ENCODE measurements at places on chromosomes 5 and 9.
A peak's percentile ranks its signal among the peaks of the same experiment; 100 is the strongest.

DNA sequence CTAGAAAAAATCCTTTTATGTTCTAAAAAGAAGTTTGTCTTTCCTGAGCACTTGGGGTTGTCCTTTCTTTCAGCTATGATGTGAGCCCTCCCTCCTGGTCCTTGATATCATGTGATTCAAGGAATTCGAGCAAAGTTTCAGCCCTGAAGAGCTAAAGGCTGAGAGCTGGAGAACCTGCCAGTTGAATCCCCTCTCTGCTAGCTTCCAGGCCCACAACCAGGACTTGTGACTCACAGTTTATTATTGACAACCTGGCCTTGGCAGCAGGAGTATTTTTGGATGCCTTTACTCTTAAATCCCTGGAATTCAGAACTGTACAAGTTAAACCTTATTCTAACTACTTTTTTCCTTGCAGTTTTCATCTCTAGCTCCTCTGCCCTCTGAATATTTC, 182.8 kb downstream of the SPOCK1 start:
- no peak for DNase-seq

GRCh38 chr9:87910821-87911220, 6.9 kb upstream of the SPATA31C1 start:
- DNase-seq, result no peak

- no peak for DNase-seq
Measured at GRCh38 chr5:140633021-140633471, at the start of gene CD14. Gene CD14 (minus strand): TSS chr5:140633175. CDS start chr5:140633071, 104 bp downstream.

DNA sequence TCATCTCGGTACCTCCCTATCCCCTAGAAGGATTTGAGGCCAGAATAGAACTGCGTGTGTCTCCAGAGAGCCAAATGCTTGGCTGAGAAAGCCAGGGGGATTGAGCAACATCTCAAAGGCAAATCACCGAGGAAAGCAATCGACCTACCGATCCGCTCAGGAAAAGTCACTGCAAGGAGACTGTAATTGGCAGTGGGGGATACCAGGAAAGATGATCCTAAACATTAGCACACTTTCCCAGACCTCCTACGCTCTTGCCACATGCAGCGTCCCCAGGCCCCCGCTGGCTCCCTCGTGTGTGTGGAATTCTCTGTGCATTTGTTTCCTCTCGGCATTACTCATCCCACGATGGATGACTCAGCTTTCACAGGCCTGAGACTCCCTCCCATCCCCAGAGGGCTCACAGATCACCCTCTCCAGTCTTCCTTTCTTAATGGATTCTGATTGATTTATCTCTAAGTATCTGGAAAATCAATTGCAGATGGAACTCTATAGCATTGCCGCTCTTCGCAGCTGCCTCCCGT, 82.2 kb upstream of the ICE1 start:
- DNase-seq, result peak; percentile 52

DNA sequence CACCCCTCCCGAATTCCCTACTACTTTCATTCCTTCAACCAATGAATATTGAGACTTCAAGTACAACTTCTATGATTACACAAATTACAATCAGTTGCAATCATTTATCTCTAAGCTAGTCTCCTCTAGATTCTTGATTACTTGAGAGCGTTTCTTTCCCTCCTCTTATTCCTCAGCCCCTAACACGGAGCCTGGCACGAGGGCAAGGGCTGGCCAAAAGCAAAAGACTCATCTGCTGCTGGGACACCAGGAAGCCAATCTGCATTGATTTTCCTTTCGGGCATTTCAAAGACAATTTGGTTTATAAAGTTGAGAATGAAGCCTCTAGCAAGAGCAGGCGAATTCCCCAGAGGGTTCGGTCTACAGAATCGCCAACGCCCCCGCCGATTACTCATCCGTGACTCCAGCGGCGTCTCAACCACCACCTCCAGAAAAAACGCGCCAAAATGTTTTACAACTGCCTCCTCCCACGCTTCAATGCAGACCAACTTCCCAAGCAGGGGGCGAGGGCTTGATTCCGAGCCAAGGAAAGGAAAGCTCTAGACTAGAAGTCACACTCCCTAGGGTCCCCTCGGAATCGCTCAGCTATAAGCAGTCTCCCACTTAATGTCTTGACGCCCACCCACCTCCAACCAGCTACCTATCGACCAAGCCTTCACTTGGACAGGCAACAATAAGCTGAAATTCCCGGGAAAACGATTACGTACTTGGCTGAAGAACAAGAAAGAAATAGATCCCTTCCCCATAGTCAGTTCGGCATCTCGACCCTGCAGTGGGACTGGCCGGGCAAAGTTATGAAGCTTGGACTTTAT, 1.5 kb downstream of the PCSK1 start:
- DNase-seq, result no peak

DNA sequence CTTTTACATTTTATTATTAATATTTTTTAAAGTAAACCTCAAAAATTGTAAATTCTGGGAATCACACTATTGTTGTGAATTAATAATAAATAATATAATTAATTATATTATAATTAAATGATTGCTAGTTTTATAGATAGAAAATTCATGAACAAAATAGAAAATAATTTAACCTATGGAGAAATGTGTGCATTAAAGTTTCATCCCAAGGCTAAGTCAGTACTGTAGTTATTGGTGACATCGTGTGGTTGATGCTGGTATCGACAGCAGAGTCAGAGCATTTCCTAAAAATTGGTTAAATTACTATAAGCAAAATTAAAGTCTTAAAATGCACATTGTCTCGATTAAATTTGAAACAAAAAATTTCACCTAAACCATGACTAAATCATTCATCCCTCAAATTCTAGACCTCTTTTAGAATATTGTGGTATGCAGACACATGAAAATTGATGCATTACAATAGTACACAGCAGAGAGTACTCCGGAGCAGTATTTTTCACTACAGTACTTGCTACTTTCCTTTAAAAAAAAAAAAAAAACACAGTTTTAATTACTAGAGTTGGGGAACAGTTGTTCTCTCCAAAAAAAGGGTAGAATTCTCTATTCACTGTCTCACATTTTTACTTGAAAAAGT, 73.9 kb downstream of the RORB start:
- no peak for DNase-seq

DNA sequence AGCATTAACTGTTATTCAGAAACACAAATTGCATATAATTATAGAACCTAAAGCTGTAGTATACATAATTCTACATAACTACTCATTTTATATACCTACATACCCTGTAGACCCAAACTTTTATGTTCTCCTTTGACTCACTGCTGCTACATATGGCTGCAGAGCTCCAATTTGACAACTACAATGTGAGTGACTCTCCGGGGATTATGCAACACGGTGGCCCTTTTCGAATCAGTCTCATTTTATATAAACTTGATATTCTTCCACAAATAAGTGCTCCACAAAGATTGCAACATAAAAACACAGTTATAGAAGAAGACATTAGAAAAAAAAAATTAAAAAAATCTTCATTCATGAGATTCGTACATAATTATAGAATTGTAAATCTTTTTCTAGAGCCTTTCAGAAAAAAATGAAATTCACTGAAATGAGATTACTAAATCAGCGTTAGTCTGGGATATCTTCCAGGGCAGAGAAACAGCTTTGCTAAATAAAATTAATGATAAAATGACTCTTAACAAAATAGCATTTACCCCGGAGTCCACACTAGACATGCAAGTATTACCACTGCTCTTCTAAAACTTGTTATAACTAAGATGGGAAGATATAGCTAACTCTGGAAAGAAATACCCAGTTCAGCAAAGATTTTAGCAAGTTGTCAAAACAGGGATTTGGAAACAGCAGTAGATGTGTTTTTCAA, 52.6 kb downstream of the SRFBP1 start:
- DNase-seq, result no peak

DNA sequence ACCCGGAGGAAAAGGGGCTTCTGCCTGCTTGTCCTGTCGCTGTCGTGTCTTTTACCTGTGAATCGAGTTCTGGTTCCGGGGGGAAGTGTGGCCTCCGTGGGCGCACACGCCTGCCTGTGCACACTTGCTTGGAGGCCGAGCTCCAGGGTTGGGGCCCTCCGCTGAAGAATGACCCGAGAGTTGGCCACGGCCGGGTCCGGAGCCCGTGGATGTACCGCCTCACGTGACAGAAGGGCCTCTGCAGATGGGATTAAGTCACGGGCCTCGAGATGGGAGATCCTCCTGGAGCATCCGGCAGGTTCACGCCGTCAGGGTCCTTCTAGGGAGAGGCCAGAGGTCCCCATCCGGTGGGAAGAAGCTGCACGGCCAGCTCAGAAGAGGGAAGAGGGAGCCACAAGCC, 81.0 kb downstream of the KCNT1 start:
- DNase-seq, result no peak

DNA sequence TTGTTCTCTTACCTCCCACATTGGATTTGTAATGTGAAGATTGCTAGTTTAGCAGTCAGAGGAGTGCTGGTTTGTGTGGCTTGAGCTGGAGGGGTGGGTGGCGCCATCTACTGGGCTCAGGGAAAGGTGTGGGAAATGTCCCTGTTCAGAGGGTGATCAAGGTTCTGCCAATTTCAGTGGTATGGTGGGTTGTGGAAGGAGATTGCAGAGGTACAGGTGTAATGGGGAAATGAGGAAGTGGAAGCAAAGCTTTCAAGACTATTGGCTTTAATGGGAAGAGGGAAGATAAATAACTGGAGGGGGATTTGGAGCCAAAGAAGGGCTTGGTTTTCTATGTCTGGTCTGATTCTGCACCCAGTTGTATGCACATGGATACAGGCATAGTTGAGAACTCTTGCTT, 76.4 kb downstream of the OSMR start:
- peak; percentile 17 for DNase-seq

- DNase-seq, result peak; percentile 97
Measured at GRCh38 chr5:77491783-77492652, at the start of gene WDR41. Gene WDR41 (minus strand): TSS chr5:77492316. CDS start chr5:77492220, 96 bp downstream.

- no peak for DNase-seq
Measured at GRCh38 chr5:112237456-112237855, 181.6 kb downstream of the EPB41L4A start.

- no peak for DNase-seq
Measured at GRCh38 chr5:40736103-40736875, 19.5 kb downstream of the TTC33 start.

DNA sequence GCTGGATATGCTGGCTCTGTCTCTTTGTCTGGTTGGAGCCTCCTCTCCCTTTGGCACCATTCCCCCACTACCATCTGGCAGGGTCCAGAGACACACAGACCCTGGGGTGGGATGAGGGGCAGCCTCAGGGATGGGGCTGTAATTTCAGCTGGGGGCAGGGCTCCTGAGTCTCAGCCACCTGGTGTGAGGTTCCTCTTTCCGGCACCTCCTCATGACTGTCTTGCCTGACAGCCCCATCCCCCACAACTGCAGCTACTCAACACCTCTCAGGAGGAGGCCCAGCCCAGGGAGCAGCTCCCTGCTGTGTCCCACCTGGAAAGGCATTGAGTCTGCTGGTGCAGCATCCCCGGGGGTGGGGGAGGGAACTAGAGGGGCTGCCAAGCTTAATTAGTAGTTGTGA, 11.7 kb upstream of the RPS14 start:
- no peak for DNase-seq

- no peak for DNase-seq
Measured at GRCh38 chr5:168286386-168286785, 5.1 kb upstream of the WWC1 start.

- no peak for DNase-seq
Measured at GRCh38 chr5:73499187-73499586, 945 bp downstream of the BTF3 start.

DNA sequence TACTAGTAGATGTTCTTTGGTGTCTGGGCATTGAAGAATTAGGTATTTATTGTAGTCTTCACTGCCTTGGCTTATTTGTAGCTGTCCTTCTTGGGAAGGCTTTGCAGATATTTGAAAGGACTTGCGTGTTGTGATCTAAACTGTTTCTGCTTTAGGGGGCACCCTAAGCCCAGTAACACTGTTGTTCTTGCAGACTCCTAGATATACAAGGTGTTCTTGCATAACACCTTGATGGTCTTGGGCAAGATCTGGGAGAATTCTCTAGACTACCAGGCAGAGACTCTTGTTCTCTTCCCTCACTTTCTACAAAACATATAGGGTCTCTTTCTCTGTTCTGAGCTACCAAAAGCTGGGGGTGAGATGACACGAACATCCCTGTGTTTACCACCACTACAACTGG, 179.1 kb downstream of the FAM170A start:
- no peak for DNase-seq

- no peak for DNase-seq
Measured at GRCh38 chr9:113564498-113565237, 101.1 kb downstream of the RGS3 start.

GRCh38 chr9:95815961-95816360, 59.5 kb upstream of the ERCC6L2 start:
- no peak for DNase-seq

DNA sequence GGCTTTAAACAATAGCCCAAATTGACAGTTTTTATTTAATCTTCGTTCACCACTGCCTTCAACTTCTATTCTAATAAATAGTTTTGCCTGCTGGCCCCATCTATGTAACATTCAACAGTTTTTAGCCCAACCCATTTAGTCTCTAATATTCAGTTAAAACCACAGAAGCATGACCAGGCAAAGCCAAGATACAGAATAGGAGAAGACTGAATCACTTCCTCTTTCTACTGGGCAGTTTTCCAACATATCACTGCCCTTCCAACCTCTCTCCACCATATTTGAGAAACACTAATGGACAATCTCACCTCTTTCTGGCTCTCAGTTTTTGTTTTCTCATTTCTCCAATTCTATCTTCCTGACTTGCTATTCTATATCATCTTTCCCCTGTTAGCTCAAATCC, 352.9 kb downstream of the DNAH5 start:
- DNase-seq, result no peak

GRCh38 chr9:91837981-91838731, 111.9 kb downstream of the ROR2 start:
- DNase-seq, result no peak

GRCh38 chr5:81081461-81081835, 121.3 kb downstream of the RASGRF2 start:
- DNase-seq, result peak; percentile 41

DNA sequence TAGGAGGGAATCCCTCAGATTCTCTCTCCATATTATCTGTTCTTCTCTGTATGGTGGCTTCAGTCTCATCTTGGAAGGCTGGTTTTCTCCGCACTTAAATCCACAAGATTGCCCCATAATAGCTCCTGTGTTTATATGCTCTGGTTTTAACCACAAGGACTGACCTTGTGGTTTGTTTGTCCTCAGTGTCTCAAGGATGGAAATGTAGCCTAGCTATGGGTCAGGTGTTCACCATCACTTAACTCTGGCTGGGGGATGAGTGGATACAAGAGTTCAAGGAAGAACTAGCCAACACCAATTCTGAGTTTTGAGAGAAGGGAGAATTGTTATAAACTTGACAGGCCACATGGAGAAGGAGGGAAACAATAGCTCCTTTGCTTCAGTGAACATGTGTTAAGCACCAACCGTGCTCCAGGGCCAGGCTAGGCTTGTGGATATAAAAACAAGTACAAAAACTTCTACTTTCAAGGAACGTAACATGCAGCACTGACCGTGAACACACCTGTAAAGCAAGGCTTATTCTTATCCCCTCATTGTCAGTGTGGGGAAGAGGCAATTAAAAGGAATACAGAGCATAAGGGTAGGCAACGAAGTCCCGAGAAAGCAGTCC, 75.6 kb upstream of the VLDLR start:
- DNase-seq, result no peak

DNA sequence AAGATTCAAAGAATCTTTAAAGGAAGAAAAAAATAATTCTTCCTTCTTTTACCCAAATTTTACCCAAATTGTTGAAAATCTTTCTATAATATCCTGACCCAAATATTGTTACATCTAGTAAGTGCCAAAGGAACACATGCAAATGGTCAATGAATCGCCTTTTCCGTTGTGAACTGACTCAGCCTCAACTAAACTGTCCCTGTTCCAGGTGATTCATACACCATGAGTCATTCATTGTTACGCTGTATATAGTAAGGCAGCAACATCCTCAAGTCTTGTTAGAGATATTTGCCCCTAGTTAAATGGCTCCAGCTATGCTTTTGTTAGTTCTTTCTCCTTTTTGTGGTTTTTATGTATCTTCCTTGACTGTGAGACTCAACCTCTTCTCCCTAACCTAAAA, 9.7 kb downstream of the PTGER4 start:
- DNase-seq, result no peak
